ENCODE measurements at places on chromosomes 12 and 14.

DNA sequence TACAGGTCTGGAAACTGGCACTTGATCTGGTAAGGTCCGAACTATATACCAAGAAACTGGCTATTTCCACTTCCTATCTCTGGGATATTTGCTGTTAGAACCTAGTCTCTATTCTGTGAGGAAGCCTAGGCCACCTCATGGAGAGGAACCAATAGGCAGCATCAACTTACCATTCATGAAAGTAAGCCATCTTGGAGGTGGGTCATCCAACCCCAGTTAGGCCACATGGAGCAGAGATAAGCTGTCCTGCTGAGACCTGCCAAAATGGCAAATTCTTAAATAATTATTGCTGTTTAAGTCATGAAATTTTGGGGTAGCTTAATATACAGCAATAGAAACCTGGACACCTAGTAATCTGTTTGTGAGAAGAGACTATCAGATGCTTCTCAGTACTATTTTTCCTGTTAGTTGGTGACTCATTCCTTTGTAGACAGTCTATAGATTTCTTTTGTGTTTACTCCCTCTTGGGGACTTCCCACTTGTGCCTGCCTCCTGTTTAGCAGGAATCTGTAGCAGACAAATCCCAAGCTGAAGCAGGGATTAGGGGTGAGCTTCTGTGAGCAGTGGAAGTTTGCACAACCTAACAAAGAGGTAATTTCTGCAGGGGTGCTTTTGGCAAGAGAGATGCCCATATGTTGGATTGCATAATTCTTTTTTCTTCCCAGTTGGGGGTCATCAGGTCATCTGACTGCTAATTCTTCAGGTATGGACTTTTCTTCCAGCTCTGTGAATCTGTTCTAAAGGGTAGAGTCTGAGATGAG is 136.8 kb downstream of the IGF1 start:
- no peak for DNase-seq

DNA sequence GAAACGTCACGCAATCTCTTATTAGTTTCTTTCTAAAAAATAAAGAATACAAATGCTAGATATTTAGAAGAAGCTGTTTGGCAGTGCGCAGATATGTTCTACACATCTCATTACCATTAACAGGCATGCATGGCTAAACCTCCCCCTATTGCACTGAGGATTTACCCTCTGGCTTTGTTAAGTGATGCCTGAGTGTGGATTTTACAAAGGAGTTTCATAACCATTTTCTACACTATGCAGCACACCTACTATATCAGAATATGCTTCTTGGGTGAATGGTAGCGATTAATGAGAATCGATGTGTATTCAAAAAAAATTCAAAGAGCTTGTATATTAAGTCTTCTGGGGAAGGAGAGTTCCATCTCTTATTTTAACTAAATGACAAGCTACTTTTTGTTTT is 1.1 kb upstream of the RMST start:
- DNase-seq, result no peak

GRCh38 chr14:47483449-47483848 is 192.0 kb downstream of the MDGA2 start:
- no peak for DNase-seq

GRCh38 chr12:90816353-90817089 is 138.5 kb downstream of the CCER1 start:
- no peak for DNase-seq

All from central memory CD8-positive, alpha-beta T cell (primary cell).